Activated gamma-delta T cell treated with anti-CD3 and anti-CD28 coated beads, Interleukin-2, amount 50 U/mL, for 16 hours (primary cell): ENCODE measurements at places on chromosomes 16 and 17.

DNA sequence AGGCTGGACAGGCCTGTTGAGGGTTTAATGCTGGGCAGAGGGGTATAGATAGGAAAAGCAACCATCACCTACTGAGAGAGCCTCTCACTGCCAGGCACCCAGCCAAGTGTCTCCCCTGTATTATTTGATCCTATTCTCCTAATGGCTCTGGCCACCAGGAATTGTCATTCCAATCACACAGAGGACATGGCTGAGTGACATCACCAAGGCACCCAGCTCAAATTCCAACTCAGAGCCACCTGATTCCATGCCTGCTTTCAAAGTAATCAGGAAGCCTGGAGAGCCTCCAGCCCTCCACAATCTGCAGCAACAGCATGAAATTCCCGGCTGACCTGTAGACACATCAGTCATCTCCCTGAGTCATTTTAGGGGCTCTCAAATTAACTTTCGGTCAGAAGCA lies 368.9 kb upstream of the C16orf82 start:
- DNase-seq: no peak

- DNase-seq: no peak
Observed at GRCh38 chr16:87754535-87754934, 11.3 kb downstream of the KLHDC4 start.

GRCh38 chr17:40382251-40382650 lies 17.7 kb upstream of the GJD3 start:
- no peak for DNase-seq

DNA sequence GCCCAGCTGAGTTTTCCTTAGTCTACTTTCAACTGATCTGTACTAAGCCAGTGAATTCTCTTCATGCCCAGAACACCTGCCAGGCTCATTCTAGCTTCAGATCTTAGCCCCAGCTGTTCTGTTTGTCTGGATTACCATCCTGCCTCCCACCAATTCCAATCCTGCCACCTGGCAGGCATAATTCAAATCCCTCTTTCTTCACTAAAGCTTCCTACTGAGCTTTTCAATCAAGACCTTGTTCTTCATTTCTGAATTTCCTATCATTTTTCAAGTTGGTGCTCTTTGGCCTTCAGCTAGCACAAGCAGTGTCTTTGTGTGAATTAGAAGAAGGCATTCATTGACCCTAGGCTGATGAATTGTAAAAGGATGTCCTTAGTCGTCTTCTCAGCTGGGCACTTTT lies 357.6 kb downstream of the UTP18 start:
- no peak for DNase-seq

DNA sequence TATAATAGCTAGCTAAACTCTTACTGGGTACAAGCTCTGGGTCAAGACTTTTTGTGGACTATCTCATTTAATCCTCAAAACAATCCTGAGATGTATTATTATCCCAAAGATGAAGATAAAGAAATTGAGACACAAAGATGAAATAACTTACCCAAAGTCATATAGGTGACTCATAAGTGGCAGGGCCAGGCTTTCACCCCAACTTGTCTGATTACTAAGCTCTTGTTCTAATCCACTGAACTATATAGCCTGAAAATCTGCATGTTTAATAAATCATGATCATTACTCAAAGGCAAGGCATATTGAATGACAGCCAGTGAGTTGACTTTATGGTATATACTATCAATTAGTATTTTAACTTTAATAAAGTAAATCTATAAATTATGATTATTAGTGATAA lies 77.4 kb downstream of the SKAP1 start:
- no peak for DNase-seq

DNA sequence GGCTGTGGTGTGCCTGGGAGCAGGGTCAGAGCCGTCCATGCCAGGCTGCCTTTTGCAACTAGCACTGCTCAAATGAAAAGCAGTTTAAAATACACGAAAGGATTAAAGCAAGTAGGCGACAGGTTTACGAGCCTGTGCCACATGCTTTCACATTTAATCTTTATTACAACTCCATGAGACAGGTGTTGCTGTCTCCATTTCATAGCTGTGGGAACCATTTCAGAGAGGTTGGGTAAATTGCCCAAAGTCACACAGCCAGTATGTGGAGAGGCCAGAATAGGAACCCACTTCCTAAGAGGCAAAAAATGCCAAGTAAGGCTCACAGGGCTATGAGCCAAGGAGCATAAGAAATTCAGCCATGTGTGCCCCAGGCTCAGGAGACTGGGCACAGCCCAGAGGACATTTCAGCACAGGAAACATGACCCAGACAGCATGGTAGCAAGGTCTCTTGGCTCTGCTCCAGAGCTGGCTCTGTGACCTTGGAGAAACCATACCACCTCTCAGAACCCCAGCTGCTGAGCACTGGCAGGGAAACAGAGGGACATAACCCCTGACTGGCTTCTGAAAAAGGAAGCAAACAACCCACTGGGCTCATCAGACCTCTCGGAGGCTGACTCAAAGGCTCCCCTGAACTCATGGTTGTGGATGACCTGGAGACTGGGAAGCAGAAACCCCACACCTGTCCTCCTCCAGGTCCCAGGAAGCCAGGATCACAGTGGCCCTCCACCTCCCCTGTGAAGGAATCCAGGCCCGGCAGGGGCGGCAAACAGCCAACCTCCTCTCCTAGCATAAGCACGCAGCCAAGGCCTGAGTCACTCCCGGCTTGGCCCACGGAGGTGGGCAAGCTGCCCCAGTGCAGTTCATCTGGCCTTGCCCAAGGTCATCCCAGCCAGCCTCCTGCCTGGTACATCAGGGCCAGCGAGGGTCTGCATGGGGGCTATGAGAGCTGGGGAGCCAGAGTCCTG lies 40.3 kb upstream of the MRPS23 start:
- no peak for DNase-seq

- DNase-seq: no peak
Observed at GRCh38 chr16:54519161-54519695, 232.6 kb upstream of the IRX3 start.

DNA sequence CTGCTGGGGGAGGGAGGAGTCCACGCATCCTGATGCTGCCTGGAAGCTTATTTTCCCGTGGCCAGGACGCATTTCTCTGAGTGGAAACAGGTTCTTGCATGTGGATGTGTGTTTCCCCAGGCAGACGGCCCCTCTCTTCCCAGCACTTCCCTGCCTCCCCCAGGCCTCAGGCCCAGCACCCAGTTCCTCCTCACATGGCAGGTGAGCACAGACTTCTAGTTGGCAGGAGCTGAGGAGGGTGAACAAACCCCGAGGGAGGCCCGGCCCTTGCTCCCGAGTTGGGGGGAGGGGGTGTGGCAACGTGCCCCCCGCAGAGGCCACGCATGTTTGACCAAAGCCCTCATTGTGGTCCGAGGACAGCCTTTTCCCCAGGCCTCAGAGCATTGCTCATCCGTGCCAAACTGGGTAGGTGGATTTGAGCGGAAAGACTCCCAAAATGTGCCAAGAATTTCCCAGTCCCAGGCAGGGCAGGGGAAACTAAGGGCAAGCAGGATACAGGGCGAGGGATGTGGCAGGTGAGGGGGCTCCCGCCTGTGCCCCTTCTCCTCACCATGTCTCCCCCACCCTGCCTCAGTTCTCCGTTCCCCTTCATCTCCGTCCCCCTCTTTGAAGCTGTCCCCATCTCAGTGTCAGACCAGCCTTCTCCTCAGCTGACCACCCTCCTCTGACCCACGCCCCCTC lies 1.5 kb upstream of the SPEM1 start:
- no peak for DNase-seq

GRCh38 chr17:1729966-1730325 lies 5.4 kb downstream of the WDR81 start:
- DNase-seq: no peak

GRCh38 chr16:73147958-73148357 lies 100.0 kb upstream of the ZFHX3 start:
- DNase-seq: no peak

- DNase-seq: no peak
Observed at GRCh38 chr16:3580686-3581085, 3.5 kb upstream of the NLRC3 start.

GRCh38 chr17:45953561-45953960 lies 45.5 kb upstream of the STH start:
- no peak for DNase-seq

GRCh38 chr16:85902366-85903155 lies 3.6 kb downstream of the IRF8 start:
- DNase-seq: peak; percentile 49

DNA sequence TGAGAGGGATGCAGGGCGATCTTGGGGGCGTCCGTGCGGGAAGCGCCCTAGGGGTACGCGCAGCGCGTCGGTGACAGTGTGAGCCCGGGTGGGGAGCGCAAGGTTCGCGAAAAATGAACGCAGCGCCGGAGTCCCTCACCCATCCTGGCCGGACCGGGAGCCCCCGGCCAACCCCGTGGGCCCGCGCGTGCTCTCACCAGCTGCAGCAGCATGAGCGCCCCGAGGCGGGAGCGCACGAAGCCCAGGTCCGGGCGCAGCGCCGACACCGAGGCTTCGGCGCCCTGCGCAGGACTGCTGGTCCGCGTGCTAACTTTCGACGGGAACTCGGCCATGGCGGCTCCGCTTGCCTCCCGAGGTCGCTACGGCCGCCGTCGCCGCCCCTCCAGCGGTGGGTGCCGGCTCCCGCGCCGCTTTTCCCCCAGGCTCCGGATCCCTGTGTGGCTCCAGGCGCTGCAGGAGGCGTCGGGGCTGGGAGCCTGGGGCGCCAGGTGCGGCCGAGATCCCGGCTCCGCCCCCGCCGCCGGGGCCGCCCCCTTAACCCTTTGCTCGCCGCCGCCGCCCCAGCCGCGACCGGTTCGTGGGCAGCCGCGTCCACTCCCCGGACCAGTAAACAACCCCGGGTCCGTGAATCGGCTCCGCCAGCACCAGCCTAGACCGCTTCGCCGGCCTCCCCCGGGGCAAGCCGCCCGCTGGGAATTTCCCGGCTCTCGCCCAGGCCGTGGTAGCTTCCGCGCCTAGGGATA lies at the start of gene PLLP:
Gene PLLP (minus strand): TSS at position 464 of the 743 bp plus-strand sequence. CDS start 132 bp downstream, at position 332.
- no peak for DNase-seq

GRCh38 chr16:54118846-54119245 lies 167.7 kb downstream of the IRX3 start:
- DNase-seq: no peak

DNA sequence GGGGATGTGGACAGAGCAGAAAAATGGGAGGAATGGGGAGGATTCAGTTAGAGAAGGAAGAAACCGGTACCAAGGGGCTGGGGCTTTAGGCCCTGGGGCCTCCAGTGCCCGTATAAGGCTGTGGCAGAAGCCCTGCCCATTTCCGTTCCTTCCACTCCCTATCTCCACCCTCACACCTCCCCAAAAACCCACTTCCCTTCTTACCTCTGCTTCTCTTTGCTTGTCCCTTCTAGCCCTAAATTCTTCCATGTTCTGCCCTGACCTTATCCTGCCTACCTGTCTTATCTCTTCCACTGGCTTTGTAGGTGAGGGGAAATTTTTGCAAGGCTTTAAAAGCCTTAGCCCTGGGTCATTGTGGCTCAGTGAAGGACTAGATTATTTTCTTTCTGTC lies 4.1 kb downstream of the RNF167 start:
- peak; percentile 41 for DNase-seq

DNA sequence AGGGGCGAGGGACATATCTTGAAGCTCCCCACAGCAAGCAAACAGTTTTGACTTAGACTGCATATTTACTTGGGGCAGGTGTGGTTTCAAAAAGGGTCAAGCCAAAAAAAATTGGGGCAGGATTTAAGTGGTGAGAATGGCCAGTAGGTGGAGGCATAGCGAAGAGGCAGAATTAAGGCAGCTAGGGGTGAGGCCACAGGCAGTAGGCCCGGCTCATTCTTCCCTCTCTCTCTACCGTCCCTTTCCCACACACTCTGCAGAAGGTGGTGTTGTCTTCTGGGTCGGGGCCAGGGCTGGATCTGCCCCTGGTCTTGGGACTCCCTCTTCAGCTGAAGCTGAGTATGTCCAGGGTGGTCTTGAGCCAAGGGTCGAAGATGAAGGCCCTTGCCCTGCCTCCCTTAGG lies 2.6 kb downstream of the SHBG start:
- no peak for DNase-seq

GRCh38 chr17:12947047-12947446 lies 70.8 kb downstream of the ELAC2 start:
- DNase-seq: no peak

GRCh38 chr17:17313350-17313991 lies 10.3 kb downstream of the NT5M start:
- DNase-seq: peak; percentile 48

- DNase-seq: no peak
Observed at GRCh38 chr17:76658242-76658662, 14.7 kb upstream of the ST6GALNAC1 start.

DNA sequence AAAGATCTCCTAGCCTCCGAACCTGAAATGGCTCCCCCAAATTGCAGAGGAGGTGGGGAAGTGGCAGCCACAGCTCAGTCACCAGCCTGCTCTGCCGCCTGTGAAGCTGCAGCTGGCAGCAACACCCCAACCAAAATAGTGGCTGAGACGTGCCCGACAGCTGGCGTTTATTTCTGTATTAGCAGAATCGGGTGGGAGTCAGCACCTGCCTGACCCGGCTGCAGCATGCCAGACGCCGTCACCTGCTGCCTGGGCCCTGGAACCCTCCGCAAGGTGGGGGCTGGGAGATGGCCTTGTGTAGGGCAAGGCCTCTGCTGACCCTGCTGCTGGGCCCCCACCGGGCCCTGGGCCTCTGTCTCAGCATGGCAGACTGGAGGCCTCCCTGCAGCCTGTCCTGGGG lies 17.5 kb upstream of the PABPN1L start:
- DNase-seq: no peak

DNA sequence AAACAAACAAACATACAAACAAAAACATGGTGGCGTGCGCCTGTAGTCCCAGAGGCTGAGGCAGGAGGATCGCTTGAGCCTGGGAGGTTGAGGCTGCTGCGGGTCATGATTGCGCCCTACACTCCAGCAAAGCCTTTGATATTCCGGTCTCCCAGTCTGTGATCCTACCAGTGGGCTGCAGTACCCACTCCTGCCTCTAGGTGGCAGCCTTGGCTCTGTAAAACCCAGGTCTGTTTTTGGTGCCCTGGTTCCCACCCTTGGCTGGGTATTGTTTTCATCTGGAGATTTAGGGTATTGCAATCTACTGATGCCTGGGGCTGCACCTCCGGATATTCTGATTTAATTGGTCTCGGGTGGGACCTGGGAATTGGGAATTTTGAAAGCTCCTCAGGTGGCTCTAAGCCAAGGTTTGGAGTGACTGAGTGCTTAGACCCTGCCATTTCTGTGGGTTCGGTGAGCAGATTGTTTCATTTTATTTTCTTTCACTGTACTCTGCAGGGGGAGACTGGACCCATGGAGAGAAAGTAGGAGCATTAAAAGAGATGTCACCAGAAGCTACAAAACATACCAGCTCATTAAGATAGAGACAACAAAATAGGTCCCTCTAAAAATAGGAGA lies 40.5 kb downstream of the MYH3 start:
- peak; percentile 60 for DNase-seq

- DNase-seq: no peak
Observed at GRCh38 chr17:29151567-29151966, 28.6 kb downstream of the MYO18A start.

DNA sequence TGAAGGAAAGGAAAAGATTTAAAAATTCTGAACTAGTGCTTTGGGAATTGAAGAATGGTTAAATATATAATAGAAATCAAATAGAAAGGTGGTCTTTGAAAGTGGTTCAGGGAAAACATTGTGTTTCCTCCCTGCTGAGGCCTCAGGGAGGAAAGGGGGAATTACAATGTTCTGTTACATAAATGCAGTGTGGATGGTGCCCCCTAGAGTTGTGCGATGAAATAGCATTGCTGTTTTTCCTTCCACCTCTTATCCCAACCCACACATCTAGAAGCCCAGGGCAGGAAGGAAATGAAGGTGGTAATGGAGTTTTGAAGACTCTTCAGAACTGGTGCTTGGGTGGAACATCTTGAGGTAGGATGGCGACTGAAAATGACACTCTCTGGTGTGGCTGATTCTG lies 6.4 kb upstream of the TOX3 start:
- no peak for DNase-seq
